Right lobe of liver (tissue), 6 donors: ENCODE measurements at places on chromosomes 6 and 20. TPM values are rescaled to one million over a fixed set of nuclear protein-coding genes. Genes with fewer than 3 reads are reported as not detected.

The NINL gene
- total RNA-seq, result 9.6 TPM

The SLC35F1 gene
- total RNA-seq, result not detected

The METTL24 gene
- total RNA-seq, result 0.53 TPM

DNA sequence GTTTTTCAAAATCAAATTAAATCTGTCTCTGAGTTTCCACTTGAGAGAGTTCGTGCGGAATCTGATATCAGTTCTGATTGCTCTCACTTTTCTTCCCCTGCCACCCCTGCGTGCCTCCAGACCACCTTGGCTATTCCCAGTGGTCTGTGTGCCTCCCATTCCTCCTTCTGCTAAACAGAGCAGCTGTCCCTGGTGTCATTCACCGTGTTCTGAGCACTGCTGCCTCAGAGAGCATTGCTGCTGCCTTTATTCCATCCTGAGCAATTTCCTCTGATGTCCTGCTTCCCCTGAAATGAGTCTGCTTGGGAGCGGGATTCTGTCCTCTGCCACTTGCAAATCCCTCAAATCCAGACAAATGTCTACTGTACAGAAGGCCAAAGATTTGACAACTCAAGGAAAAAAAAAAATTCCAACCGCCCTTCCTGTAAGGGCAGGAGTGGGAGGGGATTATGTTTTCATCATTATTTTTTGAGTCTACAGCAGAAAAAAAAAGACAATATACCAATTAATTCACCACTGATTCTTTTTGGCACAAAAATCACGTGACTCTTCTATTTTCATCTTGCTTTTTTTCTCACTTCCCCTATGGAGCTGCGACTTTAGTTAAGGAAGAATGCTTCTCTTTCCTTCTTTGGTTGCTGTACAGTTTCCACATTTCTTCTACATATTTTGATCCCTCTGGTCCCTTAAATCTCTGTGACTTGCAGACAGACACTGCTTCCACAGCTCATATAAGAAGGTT is 833.0 kb downstream of the EPHA7 start:
- no peaks in the 10 kb centered on the region for H3K4me1 ChIP-seq
- no peak overlapping the region for H3K27ac ChIP-seq
- peak; percentile 14 for DNase-seq
- no peaks in the 10 kb centered on the region for H3K27me3 ChIP-seq
- H3K36me3 ChIP-seq, result no peaks in the 10 kb centered on the region

DNA sequence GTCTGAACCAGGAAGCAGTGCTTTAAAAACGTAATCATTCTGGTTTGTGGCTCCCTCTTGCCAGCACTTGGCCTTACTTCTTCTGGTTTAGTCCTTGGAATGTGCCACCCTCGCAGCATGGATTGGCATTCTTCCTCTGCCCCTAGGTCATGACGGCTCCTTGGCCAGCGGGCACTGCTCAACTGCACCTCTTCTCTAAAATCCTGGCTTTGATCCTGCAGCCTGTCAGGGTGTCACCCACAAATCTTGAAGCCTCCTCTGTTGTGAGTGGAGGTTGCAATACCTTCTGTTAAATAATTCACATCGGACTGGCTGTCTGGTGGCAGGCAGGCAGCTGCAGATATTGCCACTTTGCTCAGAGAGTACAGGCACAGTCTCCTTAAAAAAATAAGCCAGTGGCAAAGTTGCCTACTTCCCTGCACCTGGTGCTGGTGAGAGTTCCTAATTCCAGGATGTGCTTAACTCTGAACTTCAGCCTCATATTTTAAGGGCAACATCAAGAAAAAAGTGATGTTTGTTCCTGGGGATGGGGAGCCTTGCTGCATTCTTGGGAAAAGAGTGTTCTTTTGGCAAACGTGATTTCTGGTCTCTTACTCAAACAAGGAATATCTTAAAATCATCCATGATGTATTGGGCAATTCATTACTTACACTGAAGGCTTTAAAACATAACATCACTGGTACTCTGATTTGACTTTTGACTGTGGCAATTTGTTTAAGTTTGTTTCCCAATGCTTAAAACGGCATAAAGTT is 179.8 kb downstream of the FOXA2 start:
- H3K4me3 ChIP-seq, result no peak overlapping the region
- H3K27me3 ChIP-seq, result no peaks in the 10 kb centered on the region
- no peak for DNase-seq
- no peaks in the 10 kb centered on the region for H3K36me3 ChIP-seq
- H3K27ac ChIP-seq, result no peak overlapping the region

DNA sequence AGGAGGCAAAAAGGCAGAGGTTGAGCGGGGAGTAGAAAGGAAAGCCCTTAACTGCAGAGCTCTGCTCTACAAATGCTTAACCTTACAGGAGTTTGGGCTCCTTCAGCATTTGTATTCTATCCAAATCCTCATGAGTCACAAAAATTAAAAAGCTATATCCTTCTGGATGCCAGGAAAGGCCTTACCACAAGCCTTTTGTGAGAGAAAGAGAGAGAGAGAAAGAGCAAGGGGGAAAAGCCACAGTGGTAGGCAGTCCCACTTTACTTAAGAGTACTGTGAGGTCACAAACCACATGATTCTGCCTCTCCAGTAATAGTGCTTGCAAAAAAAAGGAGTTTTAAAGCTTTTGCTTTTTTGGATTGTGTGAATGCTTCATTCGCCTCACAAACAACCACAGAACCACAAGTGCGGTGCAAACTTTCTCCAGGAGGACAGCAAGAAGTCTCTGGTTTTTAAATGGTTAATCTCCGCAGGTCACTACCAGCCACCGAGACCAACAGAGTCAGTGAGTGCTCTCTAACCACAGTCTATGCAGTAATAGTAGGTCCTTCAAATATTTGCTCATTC is at the start of gene RUNX2:
Gene RUNX2 (plus strand): TSS at position 375 of the 567 bp plus-strand sequence. CDS start 397 bp downstream, outside the sequence.
- DNase-seq, result no peak
- no peaks in the 10 kb centered on the region for H3K4me1 ChIP-seq
- H3K27me3 ChIP-seq, result no peaks in the 10 kb centered on the region
- H3K27ac ChIP-seq, result no peak within 1 kb of the TSS

GRCh38 chr6:136862662-136863061 is 40.3 kb downstream of the PEX7 start:
- no peak overlapping the region for H3K4me3 ChIP-seq
- DNase-seq, result no peak
- no peaks in the 10 kb centered on the region for H3K36me3 ChIP-seq
- H3K27ac ChIP-seq, result no peak overlapping the region
- H3K27me3 ChIP-seq, result no peaks in the 10 kb centered on the region
- no peaks in the 10 kb centered on the region for H3K4me1 ChIP-seq

- no peaks in the 10 kb centered on the region for H3K36me3 ChIP-seq
- DNase-seq, result no peak
- no peak overlapping the region for H3K4me3 ChIP-seq
- no peaks in the 10 kb centered on the region for H3K27me3 ChIP-seq
These were observed 15.4 kb upstream of the IER3 start for GRCh38 chr6:30759575-30760239.

GRCh38 chr20:380763-381580 is 412 bp downstream of the TRIB3 start:
- H3K4me3 ChIP-seq, result peak overlapping the region; percentile 85
- peak; percentile 72 for DNase-seq
- H3K27me3 ChIP-seq, result no peaks in the 10 kb centered on the region
- H3K36me3 ChIP-seq, result no peaks in the 10 kb centered on the region
- H3K27ac ChIP-seq, result peak overlapping the region; percentile 89
- no peaks in the 10 kb centered on the region for H3K4me1 ChIP-seq

GRCh38 chr6:125340991-125341390 is 39.2 kb upstream of the HDDC2 start:
- no peaks in the 10 kb centered on the region for H3K27me3 ChIP-seq
- H3K36me3 ChIP-seq, result no peaks in the 10 kb centered on the region
- no peaks in the 10 kb centered on the region for H3K4me1 ChIP-seq
- no peak overlapping the region for H3K27ac ChIP-seq
- DNase-seq, result no peak
